ENCODE measurements at places on chromosomes 6 and 20.

- no peak for DNase-seq
Measured at GRCh38 chr6:128899341-128900050, 16.6 kb downstream of the LAMA2 start.

- no peak for DNase-seq
Measured at GRCh38 chr20:51542571-51543421, at the start of gene NFATC2. Gene NFATC2 (minus strand): TSS chr20:51542719. CDS start chr20:51542499, 220 bp downstream.

GRCh38 chr20:44384423-44385027, 29.0 kb downstream of the HNF4A start:
- DNase-seq, result peak; percentile 76

GRCh38 chr6:159169557-159170332, 545 bp downstream of the FNDC1 start:
- no peak for DNase-seq

- DNase-seq, result no peak
Measured at GRCh38 chr6:44503471-44503870, 116.0 kb downstream of the CDC5L start.

DNA sequence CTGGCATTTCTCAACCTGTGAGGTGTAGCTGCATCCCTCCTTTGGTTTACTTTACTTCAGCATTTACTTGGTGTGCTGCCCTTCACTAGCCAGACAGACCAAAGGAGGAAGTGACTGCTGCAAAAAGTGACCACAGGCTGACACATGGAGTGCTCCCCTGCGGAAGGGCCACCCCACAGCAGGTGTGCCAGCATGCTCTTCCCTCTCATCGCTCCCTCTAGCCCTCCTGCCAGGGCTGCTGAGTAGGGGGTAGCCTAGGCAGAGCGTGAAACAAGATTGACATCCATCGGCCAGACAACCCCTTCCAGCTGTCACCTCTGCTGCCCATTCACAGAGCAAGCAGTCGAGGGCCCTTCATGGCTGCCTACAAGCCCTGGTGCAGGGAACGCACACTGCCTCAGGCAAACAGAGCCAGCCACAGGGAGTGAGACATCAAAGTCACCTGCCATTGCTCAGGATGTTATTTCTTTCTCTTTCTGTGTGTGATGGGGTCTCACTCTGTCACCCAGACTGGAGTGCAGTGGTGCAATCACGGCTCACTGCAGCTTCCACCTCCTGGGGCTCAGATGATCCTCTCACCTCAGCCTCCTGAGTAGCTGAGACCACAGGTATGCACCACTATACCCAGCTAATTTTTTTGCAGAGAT, 102.0 kb upstream of the RPS6KA2 start:
- DNase-seq, result no peak
